Gastroesophageal sphincter (tissue), 4 donors: ENCODE measurements at places on chromosomes 1 and 21.

DNA sequence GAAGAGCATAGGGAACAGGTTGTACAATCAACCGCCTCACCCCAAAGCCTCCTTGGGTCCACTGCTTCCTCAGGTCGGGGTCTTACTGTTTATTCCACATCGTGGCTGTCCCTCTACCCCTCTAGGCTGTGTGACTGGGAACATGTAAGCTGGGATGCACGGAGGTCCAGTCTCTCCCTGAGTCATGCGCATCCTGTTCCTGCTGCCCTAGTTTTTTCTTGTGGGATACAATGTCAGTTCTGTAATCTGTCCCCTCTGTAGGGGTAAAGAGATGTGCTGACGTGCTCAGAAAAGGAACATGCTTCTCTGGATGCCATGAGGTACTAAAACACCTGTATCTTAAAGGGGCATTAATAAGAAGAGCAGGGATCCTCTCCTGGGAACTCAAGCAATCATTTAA is 66.2 kb downstream of the SLC45A1 start:
- H3K36me3 ChIP-seq: no peaks in the 10 kb centered on the region
- H3K27me3 ChIP-seq: no peaks in the 10 kb centered on the region
- ATAC-seq: no peak
- H3K27ac ChIP-seq: peak overlapping the region; percentile 52
- peaks cover 45% of the 10 kb centered on the region for H3K4me1 ChIP-seq

- no peaks in the 10 kb centered on the region for H3K36me3 ChIP-seq
- H3K27ac ChIP-seq: peak overlapping the region; percentile 54
- no peaks in the 10 kb centered on the region for H3K27me3 ChIP-seq
- no peak for ATAC-seq
- peaks cover 17% of the 10 kb centered on the region for H3K4me1 ChIP-seq
- H3K4me3 ChIP-seq: no peak overlapping the region
Observed at GRCh38 chr21:46116189-46116775, 18.4 kb downstream of the COL6A2 start.

DNA sequence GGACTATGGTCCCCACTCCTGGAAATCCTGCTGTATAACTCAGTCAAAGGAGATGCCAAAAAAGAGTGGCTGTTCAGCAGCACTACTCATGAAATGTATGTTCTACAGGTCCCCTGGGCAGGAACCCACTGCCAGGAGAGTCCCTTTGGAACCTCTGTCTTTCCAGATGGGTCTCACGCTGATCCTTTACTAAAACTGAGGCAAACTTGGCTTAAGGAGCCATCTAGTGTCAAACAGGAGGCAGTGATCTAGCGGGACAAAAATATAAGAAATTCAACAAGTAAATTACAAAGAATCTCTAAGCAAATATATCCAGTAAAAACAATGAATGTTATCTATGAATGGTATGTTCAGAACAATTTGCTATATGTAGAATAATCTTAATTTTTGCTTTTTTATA is 80.5 kb upstream of the PRMT6 start:
- ATAC-seq: no peak
- no peak overlapping the region for H3K4me3 ChIP-seq
- H3K36me3 ChIP-seq: no peaks in the 10 kb centered on the region
- H3K27me3 ChIP-seq: no peaks in the 10 kb centered on the region
- no peak overlapping the region for H3K27ac ChIP-seq

DNA sequence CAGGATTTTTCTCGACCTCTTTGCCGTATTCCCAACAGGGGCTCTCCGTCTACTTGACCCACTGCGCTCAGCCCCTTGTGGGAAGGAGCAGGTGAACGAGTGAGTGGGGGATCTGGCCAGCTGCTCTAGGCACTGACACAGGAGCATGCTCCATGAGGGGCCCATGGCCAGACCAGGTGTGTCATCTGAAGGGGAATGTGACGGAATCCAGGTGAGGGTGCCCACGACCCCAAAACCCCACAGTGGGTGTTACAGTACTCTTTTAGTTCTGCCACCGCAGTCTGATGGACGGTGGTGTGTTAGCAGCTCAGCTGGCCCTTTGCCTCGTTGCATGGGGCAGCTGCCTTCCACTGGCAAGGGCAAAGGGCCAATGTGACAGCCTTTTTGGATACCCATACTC is 601.4 kb upstream of the NCAM2 start:
- H3K27me3 ChIP-seq: no peaks in the 10 kb centered on the region
- no peak overlapping the region for H3K4me3 ChIP-seq
- H3K27ac ChIP-seq: no peak overlapping the region

GRCh38 chr1:6935361-6935883 is 150.2 kb downstream of the CAMTA1 start:
- peak overlapping the region; percentile 3 for H3K4me3 ChIP-seq
- H3K27me3 ChIP-seq: peaks cover 39% of the 10 kb centered on the region
- H3K27ac ChIP-seq: no peak overlapping the region
- no peaks in the 10 kb centered on the region for H3K36me3 ChIP-seq
- H3K4me1 ChIP-seq: no peaks in the 10 kb centered on the region
- no peak for ATAC-seq

- ATAC-seq: no peak
- H3K36me3 ChIP-seq: no peaks in the 10 kb centered on the region
- H3K27me3 ChIP-seq: peaks cover 32% of the 10 kb centered on the region
- H3K27ac ChIP-seq: no peak overlapping the region
- H3K4me1 ChIP-seq: peaks cover 12% of the 10 kb centered on the region
Observed at GRCh38 chr1:112723511-112723839, 8.3 kb upstream of the PPM1J start.

DNA sequence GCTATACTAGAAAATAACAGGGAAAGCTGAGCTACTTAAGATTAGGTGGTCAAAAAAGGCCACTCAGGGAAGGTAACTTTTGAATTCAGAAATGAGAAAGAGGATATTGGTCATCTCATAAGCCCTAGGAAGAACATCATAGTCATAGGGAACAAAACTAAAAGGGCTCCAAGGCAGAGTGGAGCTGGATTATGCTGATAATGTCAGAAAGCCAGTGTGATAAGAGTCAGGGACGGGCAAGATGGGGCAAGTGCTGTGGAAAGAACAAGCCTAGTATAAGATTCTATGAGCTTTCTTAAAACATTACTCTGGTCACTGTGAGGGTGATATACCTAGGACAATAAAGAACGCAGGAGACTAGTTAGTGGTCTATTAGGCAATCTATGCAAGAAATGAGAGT is 106.6 kb downstream of the DUSP10 start:
- H3K36me3 ChIP-seq: no peaks in the 10 kb centered on the region
- no peak for ATAC-seq
- no peaks in the 10 kb centered on the region for H3K4me1 ChIP-seq
- no peak overlapping the region for H3K27ac ChIP-seq
- no peaks in the 10 kb centered on the region for H3K27me3 ChIP-seq
- no peak overlapping the region for H3K4me3 ChIP-seq

DNA sequence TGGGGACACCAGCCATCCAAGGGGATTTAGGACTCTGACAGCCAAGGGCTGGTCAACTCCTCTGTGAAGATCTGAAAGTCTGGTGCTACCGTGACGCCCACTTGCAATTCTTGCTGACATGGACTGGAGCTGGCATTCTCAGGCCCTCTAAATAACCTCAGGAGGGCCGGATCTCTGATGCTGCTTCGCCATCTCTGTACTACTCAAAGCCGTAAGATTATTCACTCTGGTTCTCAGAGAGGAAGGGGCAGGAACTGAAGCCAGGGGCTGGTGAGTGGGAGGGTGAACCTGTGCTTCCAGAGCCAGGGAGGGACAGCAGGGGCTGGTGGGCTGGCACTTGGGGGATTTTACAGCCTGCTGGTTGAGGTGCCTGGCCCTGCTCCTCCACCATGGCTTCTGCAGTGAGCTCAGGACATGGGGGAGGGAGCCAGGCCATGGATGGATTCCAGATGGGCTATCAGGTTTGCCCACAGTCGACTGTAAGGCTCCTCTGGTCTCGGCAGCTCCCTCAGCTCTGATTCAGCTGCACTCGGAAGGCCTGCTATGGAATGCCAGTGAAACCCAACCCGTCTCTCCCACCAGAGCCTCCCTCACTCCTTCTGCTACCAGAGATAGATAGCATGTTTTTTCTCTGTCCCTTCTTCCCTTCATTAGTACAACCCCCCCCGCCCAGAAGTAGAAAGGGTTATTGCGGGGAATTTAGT is 84.5 kb downstream of the PLXNA2 start:
- ATAC-seq: peak; percentile 22
- peaks cover 27% of the 10 kb centered on the region for H3K4me1 ChIP-seq
- H3K27me3 ChIP-seq: no peaks in the 10 kb centered on the region
- peak overlapping the region; percentile 83 for H3K27ac ChIP-seq

- H3K36me3 ChIP-seq: no peaks in the 10 kb centered on the region
- no peak overlapping the region for H3K4me3 ChIP-seq
- no peak for ATAC-seq
- H3K27ac ChIP-seq: no peak overlapping the region
- H3K4me1 ChIP-seq: no peaks in the 10 kb centered on the region
- peaks cover 51% of the 10 kb centered on the region for H3K27me3 ChIP-seq
Observed at GRCh38 chr21:36596174-36596573, 102.7 kb upstream of the SIM2 start.

DNA sequence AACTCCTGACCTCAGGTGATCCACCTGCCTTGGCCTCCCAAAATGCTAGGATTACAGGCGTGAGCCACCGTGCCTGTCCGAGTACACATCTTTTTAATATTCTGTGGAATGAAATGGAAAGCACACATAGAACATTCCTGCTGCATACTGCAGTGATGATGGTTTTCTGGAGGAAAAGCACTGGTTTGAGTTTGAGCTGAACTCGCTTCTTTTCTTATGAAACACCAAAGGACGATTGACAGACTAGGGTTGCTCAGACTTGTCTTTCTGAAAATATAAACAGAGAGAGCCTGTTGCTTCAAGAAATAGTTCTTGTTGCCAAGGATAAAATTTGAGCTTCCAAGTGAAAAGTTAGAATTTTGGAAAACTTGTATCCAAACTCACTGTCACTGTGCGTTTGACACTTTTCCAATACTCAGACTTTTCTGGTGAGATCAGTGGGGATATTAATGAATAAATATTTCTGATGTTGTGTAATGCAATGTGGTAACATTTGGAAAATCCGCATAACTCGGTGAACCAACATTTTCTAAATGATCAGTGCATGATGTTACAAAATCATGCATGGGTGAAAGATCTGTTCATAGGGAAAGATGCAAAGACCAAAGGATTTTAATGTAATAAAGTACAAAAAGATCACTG is 15.0 kb upstream of the ERMAP start:
- H3K36me3 ChIP-seq: peaks cover 16% of the 10 kb centered on the region
- H3K4me1 ChIP-seq: no peaks in the 10 kb centered on the region
- no peak overlapping the region for H3K4me3 ChIP-seq
- H3K27ac ChIP-seq: no peak overlapping the region

- no peak overlapping the region for H3K27ac ChIP-seq
- no peaks in the 10 kb centered on the region for H3K36me3 ChIP-seq
- ATAC-seq: no peak
- H3K4me1 ChIP-seq: no peaks in the 10 kb centered on the region
Observed at GRCh38 chr1:5623399-5623798, 368.8 kb downstream of the NPHP4 start.

GRCh38 chr1:82420584-82420983 is 619.9 kb downstream of the ADGRL2 start:
- no peaks in the 10 kb centered on the region for H3K36me3 ChIP-seq
- no peaks in the 10 kb centered on the region for H3K4me1 ChIP-seq
- H3K27ac ChIP-seq: no peak overlapping the region
- ATAC-seq: no peak
- H3K27me3 ChIP-seq: no peaks in the 10 kb centered on the region

DNA sequence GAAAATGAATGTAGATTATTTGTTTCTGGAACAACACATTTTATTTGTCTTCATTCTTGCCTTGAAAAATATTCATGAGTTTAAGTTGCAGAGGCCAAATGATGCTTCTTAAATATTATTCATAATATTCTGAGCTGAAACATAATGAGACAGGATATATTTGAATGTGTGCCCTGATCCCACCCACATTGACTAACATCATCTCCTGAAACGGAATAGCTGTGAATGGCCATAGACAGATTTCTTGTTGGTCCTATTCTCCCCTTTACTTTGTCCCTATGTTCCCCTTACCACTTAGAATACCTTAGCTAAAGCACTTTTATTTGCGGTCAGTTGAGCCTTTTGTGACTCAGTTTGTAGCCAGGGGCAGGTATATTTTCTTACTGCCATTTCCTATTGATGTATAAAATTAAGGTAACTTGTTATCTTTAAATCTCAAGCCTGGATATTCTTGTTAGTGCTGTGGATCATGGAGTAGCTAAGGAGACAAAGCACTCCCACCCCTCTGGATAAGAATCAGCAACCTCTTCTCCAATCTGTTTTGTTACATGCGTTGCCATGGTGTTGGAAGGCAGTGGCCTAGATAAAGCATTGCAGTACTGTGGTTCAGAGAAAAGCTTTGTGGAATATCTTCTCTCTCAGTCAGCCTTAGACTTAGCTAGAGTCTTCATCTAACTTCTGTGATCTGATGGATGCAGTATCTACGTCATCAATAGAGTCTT is 478.5 kb upstream of the DEPDC1 start:
- no peaks in the 10 kb centered on the region for H3K36me3 ChIP-seq
- no peaks in the 10 kb centered on the region for H3K27me3 ChIP-seq
- no peak overlapping the region for H3K4me3 ChIP-seq
- no peak overlapping the region for H3K27ac ChIP-seq
- no peaks in the 10 kb centered on the region for H3K4me1 ChIP-seq
- no peak for ATAC-seq
